ENCODE measurements at places on chromosomes 1 and 21.

GRCh38 chr1:19101244-19101643 is 108.8 kb downstream of the UBR4 start:
- no peak for DNase-seq

GRCh38 chr1:87937831-87938395 is 609.2 kb downstream of the LMO4 start:
- DNase-seq: no peak

DNA sequence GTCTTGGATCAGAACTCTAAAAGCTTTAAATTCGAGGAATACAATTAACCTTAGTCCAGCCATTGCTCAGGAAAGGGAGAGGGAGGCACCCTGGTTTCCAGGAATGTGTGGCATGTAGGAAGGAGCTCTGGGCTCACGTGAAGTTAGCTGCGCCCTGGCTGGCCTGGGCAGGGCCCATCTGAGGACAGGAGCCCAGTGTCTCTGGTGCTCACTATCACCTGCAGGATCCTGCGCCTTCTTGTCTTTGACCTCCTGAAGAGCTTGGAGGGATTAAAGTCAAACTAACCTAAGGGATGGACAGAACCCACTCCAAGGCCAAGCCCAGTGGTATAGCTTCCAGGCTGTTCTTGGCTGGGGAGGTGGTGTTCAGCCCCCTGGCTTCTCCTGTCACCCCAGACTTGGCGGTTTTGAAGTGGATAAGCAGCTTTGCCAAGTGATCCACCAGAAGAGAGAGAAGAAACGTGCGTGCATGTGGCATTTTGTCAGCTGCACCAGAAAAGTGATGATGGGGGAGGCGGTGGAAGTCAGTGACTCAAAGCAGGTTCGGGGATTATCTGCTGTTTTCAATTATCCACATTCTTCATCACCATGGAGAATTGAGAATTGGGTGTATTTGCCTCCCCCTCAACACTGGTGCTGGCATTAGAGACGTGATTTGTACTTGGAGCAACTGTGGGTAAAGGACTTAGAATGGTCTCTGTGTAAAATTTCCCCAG is 11.9 kb upstream of the KCNN3 start:
- no peak for DNase-seq

- no peak for DNase-seq
These were observed 276.0 kb downstream of the TM2D1 start for GRCh38 chr1:61448914-61449313.

GRCh38 chr1:111370871-111371270 is 56.7 kb downstream of the OVGP1 start:
- DNase-seq: no peak

DNA sequence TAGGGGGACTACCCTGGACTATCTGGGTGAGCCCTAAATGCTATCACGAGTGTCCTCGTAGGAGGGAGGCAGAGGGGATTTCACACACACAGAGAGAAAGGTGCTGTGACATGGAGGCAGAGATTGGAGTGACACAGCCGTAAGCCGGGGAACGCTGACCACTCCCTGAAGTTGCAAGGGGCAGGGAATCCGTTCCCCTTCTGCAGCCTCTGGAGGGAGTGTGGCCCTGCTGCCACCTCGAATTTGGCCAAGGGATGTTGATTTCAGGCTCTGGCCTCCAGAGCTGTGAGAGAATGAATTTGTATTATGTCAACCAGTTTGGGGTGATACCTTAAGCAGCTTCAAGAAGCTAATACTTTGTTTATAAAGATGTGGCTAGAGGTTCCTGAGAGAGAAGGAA is 137.7 kb downstream of the ACTL8 start:
- no peak for DNase-seq

GRCh38 chr1:111836111-111836510 is 80.4 kb downstream of the DDX20 start:
- no peak for DNase-seq

DNA sequence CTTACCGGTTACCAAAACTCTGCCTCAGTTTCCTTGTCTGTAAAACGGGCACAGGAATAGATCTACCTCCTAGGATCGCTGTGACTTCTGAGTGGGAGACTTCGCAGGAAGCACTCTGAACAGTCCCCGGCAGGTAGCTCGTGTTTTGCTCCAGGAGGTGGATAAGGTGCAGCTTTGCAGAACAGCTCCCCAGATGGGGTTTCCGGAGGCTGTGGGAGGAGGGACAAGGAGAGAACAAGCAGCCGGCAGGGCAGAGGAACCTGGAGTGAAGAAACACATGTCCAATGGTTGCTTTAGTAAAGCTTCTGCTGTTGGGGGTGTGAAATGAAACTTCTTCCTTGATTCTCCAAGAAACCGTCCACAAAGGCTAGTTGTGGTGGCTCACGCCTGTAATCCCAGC is 95.5 kb upstream of the TARDBP start:
- DNase-seq: no peak

DNA sequence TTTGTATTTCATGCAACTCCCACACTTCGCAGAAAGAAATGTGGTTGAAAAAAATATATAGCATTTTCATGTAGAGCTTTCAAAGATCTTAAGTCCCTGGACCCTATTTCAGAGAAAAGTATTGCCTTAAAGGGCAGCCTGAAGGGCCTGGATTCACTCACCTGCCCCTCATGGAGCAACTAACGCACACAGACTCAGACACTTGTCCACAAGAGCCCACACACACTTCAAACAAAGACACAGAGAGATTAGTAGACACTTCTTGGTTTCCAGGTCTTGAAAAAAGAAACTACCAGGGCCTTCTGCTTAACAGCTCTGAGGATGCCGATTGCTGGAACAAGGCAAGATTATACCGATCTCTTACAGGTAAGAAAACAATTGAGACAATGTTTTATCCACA is 122.2 kb downstream of the ZBTB18 start:
- DNase-seq: no peak

DNA sequence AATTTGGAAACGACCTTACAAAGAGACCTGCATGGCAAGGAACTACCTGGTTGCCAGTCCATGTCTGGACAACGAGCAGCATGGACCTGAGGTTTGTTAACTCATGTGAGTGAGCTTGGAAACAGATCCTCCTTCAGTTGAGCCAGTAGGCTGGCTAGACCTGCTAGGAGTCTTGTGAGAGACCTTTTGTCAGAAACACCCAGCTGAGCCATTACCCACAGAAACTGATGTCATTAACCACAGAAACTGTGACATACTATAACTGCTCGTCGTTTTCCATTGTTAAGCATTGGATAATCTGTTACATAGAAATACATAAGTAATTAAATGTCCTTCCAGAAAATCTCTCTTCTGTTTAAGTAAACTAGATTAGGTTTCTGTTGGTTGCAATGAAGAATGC is 211.1 kb upstream of the C21orf91 start:
- DNase-seq: no peak

- DNase-seq: no peak
These were observed 8.7 kb upstream of the ECE1 start for GRCh38 chr1:21298981-21299391.

DNA sequence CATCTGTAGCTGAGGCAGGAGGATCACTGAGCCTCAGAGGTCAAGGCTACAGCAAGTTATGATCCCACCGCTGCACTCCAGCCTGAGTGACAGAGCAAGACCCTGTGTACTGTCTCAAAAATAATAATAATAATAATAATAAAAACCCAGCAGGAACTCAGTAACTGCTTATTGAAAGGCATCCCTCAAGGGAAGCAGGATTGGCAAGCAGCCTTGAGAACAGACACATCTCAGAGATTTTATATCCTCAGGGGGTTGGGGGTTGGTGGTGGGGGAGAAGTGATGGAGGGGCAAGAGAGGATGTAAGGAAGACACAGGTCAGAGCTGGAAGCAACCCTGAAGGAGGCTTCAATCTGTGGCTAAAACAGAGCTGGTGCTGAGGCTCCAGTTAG is 29.6 kb downstream of the GNB1 start:
- no peak for DNase-seq

- DNase-seq: peak; percentile 91
These were observed at the start of gene MLLT11 for GRCh38 chr1:151060007-151060656. Gene MLLT11, plus strand, starts transcription at chr1:151060397. Its CDS starts 6,828 bp downstream, at chr1:151067225.

- DNase-seq: peak; percentile 71
These were observed 228.8 kb downstream of the PBX1 start for GRCh38 chr1:164787834-164788231.

GRCh38 chr1:200179781-200180160 is 152.3 kb downstream of the NR5A2 start:
- no peak for DNase-seq

- no peak for DNase-seq
These were observed 39.9 kb downstream of the MSH4 start for GRCh38 chr1:75836528-75837100.

DNA sequence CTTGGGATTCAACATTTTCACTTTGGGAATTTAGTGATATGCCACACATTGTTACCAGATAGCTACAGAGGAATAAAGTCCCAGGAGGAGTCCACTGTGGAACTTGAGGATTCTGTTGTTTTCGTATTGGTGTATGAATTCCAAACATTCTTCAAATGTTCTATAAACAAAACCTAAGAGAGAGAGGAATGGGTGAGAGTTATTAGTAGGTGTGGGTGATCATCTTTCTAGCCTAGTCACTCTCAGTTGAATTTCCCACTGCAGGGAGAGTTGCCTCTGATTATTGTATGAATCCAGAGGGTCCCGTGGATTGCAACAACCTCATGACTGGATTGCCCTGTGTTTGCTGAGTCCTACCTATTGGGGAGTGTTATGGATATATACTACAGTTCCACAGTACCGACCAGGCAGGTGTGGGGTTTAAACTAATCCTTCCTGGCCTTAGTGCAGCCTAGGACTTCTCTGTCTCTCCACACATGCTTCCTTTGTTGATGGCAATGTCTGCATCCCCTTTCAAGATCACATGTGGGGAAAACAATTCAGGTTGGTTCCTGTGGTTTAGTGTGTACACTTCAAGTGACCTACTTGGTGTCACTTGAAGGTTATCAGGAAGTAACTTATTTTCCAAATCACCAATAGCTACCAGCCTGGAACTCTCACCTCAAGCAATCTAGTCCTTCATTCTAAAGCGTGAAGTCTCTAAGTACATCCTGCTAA is 91.8 kb downstream of the ADCY10 start:
- DNase-seq: no peak

- DNase-seq: no peak
These were observed 89.3 kb downstream of the EBNA1BP2 start for GRCh38 chr1:43082740-43083139.

DNA sequence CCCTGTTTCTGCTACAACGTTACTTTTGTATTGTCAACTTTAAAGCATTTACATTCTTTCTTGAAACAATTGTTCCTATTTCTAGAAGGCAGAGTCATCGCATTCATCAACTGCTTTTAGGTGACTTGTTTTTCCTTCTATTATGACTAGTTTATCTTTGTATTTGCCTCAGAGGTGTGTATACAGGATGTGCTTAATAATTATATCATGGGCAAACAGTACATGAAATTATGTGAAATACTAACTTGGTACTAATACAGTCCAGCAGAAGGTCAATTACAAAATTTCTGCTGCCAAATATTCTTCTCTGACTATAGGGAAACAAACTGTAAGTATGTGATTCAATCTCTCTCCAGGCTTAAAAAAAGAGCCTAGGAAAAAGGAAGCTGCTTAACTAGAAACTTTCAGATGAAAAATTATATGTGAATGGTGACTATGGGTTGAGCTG is 101.6 kb downstream of the C4BPA start:
- no peak for DNase-seq

DNA sequence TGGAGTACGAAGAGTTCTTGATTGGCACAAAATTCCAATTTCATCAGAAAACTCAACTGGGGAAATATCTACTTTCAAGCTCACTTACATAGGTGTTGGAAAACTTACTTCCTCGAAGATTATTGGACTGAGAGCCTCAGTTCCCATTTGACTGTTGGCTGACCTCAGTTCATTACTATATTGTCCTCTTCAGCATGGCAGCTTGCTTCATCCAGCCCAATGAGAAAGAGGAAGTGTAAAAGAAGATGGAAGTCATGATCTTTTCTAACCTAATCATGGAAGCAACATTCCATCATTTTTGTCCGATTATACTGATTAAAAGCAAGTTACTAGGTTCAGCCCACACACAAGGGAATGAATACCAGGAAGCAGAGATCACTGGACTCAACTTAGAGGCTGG is 49.4 kb downstream of the HSD3B1 start:
- DNase-seq: no peak

GRCh38 chr1:13754510-13755103 is 54.6 kb downstream of the PRDM2 start:
- DNase-seq: no peak

GRCh38 chr1:90671251-90671650 is 45.9 kb downstream of the BARHL2 start:
- DNase-seq: no peak

DNA sequence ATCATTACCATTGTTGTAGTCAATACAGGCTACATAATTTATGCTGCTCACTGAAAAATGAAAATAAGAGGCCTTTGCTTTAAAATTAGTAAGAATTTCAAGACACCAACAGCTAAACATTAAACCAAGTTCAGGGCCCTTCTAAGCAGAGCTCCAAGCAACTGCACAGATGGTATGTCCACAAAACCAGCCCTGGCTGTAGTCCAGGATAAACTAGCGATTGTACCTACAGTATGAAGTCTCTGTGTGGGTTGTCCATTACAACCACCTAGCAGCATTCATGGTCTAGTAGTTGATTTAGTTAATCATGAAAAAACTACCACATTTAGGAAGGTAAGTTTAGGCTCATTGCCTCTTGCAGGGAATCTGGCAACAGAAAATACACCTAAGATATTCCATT is 35.3 kb downstream of the CLCA4 start:
- DNase-seq: no peak

DNA sequence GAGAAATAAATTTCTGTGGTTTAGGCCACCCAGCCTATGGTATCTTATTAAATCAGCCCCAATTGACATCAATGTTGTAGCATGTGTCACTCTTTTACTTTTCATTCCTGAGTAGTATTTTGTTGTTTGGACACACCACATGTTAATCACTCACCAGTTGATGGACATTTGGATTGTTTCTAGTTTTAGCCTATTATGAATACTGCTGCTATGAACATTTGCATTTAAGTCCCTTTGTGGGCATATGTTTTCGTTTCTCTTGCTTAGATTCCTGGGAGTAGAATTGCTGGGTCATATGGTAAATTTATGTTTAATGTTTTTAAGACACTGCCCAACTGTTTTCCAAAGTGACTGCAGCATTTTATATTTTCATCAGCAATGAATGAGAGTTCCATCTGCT is 50.2 kb upstream of the NUF2 start:
- no peak for DNase-seq

- DNase-seq: no peak
These were observed 84.9 kb downstream of the GREM2 start for GRCh38 chr1:240527086-240527485.

DNA sequence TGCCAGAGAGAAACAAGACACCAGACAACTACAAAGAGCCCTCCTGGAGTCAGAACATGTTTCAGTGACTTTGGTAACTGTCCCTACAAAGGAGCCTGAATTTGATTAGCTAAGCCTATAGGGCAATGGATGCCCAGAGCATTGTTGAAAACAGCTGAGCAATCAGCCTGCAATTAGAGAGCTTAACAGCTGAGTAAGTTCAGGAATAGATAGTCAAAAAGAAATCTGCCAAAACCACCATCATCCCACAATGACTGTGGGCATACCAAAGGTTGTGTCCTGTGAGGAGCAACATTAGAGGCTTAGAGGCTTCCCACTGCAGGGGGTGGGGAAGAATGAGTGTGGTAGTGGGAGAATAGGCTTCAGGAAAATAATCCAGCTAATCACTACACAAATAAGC is 32.1 kb downstream of the SH3BP5L start:
- DNase-seq: peak; percentile 1
